ENCODE measurements at places on chromosomes 16 and 17.

GRCh38 chr17:80796430-80796861 lies 195.2 kb upstream of the CHMP6 start:
- DNase-seq: no peak

- no peak for DNase-seq
These were observed 21.7 kb upstream of the NFAT5 start for GRCh38 chr16:69544088-69544487.

- DNase-seq: no peak
These were observed 45.8 kb downstream of the TNFRSF13B start for GRCh38 chr17:16926061-16926511.

- DNase-seq: no peak
These were observed 178.0 kb downstream of the WWOX start for GRCh38 chr16:78277321-78278055.

- peak; percentile 76 for DNase-seq
These were observed 29.5 kb upstream of the GSE1 start for GRCh38 chr16:85583491-85584181.

DNA sequence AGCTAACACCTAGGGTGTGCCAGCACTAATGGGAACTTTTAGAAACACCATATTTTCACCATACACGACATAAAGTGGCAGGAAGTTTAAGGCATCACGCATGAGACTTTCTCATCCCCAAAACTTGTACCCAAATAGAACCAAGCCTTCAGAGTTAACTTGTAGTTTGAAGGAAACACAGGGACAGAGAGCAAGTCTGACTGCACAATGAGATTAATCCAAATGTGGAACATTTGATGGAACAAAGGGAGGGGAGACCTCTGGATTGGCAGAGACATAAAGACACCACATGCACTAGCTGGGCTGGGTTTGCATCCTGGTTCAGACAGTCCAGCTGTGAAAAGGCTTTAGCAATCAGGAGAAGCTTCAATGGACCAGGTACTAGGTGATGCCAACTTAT lies 24.1 kb downstream of the NPRL3 start:
- no peak for DNase-seq

DNA sequence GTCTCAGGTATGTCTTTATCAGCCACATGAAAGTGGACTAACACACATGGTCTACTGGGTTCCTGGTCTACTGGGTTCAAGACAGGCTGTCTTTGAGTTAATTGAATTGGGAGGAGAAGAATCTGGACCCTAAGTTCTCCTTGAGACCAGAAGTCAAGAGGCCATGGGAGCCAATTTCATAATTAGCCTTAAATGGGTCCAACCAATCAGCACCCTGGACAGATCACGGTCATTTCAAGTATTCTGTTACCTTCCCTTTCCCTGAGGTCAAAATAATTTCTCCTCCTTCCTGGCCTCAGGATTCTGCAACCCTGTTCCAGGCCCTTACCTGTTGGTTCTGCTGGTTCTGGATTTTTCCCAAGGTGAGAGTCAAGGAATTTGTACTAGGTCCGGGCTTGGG lies 23.8 kb downstream of the OSBPL7 start:
- DNase-seq: no peak

GRCh38 chr17:32699247-32699646 lies 177.7 kb downstream of the MYO1D start:
- no peak for DNase-seq

DNA sequence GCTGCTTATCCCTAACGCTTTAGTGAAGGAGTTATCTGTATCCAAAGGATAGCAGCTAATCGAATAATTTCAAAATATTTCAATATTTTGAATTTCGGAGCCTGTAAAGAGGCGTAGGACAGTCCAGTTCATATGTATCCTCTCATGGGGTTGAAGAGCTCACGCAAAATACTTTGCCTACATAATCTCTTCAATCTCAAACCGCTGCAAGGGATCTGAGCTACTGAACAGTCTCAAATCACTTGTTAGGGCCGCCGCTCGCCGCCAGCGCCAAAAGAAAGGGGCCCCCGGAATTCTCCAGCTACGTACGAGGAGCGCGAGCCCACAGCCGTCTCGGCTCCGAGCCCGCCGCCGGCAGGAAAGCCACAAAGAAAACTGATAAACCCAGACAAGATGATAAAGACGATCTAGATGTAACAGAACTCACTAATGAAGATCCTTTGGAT lies 601 bp upstream of the RFWD3 start:
- no peak for DNase-seq

DNA sequence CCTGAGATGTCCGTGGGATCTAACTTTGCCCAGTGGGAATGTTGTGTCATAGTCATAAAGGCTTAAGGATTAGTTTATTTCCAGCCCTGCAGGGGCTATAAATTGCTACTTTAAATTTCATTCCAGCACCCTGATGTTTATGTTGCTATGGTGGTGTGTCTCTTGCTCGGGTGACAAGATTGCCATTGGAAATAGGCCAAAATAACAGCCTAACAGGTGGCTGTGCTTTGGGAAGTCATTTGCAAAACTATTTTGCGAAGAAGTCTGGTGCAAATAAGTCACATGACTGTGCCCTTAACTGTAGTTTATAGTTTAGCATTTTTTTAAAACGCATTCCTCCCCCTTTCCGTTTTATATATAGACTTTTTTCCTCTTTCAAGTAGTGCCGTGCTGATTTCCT lies 23.1 kb downstream of the PITPNC1 start:
- DNase-seq: no peak

DNA sequence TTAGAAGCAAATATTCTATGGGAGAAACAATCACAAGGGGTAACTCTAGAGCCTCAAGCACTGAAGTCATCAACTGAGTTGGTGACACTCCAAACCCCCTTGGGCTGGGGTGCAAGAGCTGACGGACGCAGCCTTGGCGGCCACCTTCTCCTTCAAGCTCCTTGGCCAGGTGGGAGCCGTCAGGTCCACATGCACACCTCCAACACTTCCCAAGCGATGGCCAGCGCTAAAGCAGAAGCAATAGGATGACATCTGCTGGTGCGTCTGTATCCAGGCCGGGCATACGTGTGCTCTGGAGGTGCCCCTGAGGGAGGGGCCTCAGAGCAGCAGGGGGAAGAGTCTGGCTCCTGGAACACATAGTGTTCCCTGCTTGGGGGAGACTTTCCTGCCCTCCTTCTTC lies 12.2 kb upstream of the FOXJ1 start:
- DNase-seq: no peak

DNA sequence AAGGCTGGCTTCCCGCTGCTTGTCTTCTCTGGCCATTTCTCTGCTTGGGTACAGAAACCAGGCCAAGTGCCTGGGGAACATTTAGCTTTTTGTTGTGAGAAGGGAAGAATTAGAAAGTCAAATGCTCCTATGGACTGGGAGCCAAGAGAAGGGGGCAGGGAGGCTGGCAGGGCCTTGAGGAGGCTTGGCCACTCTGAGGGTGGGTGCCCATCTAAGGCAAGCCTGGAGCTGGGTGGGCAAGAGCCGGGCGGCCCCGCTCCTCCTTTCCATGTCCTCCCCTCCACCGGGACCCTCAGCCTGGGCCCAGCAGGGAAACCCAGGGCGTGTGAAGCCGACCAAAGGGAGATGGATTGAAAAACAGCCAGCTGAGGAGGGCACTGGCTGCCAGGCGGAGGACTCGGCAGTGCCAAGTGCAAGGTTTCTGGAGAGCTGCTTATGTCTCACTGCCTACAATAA lies 69.4 kb downstream of the NTN1 start:
- no peak for DNase-seq

DNA sequence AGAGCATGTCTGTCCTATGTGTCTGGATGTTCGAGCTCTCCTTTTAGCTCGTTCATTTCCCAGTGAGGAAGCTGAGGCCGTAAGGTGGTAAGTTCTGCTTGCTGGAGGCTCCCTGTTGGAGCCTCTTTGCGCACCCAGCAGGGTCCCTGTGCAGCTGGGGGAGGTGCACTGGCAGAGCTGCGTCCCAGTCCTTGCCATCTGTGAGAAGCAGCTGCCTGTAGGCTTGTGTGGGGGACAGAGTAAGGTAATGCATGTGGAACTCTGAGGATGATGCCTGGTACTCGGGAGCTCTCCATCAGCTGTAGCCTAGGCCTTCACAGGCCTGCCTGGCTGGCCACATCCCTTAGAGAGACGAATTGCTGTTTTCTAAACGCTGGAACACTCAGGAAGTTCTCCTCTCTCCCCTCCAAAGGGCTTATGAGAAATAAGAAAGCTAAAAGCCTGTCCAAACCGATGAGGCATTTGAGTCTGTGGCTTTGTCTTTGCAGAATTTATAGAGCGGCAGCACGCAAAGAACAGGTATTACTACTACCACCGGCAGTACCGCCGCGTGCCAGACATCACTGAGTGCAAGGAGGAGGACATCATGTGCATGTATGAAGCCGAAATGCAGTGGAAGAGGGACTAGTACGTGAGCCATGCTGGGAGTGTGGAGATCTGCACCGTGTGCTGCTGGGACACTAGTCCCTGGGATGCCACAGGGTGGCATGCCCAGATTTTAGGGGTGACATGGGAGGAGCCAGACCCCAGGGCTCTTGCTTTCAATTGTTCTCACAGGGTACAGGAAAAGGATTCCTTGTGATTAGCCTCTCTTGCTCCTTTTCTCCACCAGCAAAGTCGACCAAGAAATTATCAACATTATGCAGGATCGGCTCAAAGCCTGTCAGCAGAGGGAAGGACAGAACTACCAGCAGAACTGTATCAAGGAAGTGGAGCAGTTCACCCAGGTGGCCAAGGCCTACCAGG lies 1.6 kb downstream of the NDUFB10 start:
- peak; percentile 60 for DNase-seq

- DNase-seq: no peak
These were observed 3.0 kb downstream of the HOXB6 start for GRCh38 chr17:48601539-48602425.

DNA sequence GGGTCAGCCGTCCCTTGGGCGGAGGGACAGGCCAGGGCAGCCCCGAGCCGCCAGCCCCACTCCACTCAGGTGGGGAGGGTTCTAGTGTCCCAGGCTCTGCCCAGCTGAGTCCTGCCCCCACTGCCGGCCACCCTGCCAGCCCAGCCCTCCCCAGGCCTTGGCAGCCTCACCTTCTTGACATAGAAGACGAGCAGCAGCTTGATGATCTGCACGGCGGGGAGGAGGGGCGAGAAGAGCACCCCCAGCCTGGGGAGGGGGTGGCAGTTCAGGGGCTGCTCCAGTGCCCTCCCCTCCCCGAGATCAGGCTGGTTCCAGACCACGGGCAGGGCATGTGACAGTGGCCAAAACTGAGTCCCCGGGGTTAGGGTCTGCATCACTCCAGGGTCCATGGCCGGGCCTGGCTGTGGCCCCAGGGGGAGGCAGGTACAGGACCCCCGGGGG lies 9.7 kb downstream of the TMC6 start:
- no peak for DNase-seq

GRCh38 chr17:32519228-32520103 lies 32.7 kb downstream of the CDK5R1 start:
- DNase-seq: peak; percentile 81

DNA sequence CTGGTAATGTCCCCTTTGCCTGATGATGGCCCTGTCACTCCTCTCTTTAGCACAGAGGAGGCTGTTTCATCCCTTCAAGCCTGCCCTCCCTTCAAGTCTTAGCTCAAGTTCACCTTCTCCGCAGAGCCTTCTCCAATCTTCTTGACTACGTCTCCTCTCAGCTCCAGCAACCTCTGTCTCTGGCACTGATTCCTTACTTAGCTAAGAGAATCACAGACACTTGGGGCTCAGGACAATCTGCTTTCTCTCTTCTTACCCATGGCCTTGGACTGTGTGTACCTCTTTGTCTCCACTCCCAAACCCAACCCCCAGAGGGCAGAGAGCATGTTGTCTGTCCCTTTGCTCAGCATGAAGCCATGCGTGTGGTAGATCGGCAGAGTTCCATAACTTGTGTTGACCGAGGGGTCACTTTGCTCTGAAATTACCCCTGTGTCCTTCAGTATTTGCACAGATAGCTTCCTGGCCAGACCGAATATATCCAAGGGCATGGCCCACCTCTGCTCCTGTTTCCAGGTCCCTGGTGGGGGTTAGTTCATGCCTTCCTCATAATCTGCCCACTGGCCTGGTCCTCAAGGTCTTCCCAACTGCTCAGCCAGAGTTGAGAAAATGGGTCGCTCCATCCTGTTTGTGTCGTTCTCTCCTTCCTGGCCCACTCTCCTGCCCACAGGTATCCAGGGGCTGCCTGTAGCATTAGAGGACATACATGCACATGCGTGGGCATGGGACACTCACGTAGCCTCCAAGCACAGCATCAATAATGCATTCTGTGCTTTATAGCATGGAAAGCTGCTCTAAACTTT lies 41.6 kb downstream of the MAPT start:
- no peak for DNase-seq

GRCh38 chr16:2969545-2970521 lies 685 bp downstream of the PAQR4 start:
- peak; percentile 75 for DNase-seq

- no peak for DNase-seq
These were observed at the start of gene ACE for GRCh38 chr17:63476854-63477479. ACE (plus strand) TSS chr17:63477061; CDS start chr17:63477095, 34 bp downstream.

- no peak for DNase-seq
These were observed 8.5 kb upstream of the CREBBP start for GRCh38 chr16:3889059-3889458.

DNA sequence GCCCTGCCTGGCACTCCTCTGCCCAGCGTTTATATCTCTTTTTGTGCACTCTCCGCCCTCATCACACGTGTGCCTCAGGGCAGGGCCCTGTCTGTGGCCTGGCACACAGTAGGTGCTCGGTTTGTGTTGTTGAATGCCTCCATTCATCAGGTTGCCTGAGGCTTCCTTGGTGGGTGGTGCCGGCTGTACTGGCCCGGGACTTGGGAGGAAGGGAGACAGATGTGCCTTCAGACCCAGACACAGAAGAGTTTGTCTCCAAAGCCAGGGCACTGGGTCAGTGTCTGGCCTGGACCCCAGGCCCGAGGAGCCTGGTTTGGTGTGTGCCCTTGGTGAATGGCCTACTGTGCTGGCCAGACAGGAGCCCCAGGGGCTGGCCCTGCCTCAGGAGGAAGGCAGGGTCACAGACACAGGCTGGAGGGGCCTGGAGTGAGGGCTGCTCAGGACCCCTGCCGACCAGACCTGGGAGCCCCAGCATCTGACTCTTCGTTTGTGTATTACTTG lies 71.6 kb downstream of the RAI1 start:
- DNase-seq: no peak

GRCh38 chr17:40485851-40486521 lies 15.4 kb downstream of the TNS4 start:
- DNase-seq: no peak

DNA sequence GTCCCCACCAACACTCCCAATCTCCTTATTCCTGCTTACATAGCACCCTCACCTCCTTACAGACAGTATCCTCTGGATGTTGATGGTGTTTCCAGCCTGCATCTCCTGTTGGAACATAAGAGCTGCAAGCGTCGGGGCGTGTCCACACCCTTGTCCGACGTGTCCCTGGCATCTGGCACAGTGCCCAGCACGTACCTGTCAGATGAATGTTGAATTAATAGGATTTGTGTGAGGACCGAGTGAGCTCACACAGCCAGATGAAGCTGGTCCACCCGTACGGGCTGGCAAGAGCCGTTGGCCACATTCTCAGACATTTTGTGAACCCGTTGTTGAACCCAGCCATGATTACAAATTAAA lies 12.2 kb upstream of the CBX4 start:
- DNase-seq: no peak

- DNase-seq: no peak
These were observed 139.3 kb downstream of the GAS7 start for GRCh38 chr17:10058921-10059683.

GRCh38 chr16:80527297-80527696 lies 13.5 kb upstream of the DYNLRB2 start:
- peak; percentile 43 for DNase-seq

GRCh38 chr16:89827383-89828198 lies 684 bp upstream of the SPIRE2 start:
- DNase-seq: no peak

- DNase-seq: no peak
These were observed 14.3 kb downstream of the SNX29 start for GRCh38 chr16:11990702-11991390.
